ENCODE measurements at places on chromosomes 1 and 21.
A peak's percentile ranks its signal among the peaks of the same experiment; 100 is the strongest.

DNA sequence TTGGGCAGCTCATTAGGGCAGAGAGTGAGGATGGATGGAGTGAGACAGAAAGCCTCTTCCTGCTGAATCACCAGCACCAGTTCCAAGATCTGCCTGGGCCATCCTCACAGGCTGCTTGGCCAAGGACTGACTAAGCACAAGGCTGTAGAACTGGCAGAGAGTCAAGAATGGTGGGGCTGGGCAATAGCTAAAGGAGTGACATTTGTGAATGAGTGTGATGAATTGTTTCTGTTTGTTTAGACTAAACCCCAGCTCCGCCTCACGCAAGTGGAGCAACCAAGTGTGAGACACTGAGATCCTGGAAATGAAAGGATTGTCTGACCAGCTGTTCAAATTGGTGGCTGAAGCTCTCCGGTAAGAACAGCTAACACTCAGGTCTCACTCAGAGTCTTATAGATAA, 38.6 kb downstream of the BRINP2 start:
- no peaks in the 10 kb centered on the region for H3K4me1 ChIP-seq
- no peak overlapping the region for H3K27ac ChIP-seq
- H3K4me3 ChIP-seq = no peak overlapping the region
- no peaks in the 10 kb centered on the region for H3K27me3 ChIP-seq

DNA sequence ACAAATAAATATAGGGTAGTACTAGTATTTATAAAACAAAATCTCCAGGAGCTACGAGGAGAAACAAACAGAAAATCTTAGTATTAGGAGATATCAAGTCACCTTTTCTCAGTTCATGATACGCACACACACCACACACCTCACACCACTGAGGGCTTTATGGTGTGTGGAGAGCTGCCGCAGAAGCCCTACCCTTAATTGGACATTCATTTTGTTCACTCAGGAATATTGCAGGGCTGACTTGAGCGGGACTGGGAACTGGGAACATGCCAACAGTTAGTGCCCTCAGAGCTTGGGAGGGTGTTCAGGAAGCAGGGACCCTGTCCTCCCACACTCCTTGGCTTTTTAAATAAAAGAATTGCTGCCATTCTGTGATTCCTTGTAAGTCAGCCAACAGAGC, 386.8 kb downstream of the RYR2 start:
- no peaks in the 10 kb centered on the region for H3K4me1 ChIP-seq
- DNase-seq = no peak
- H3K4me3 ChIP-seq = no peak overlapping the region
- H3K27ac ChIP-seq = no peak overlapping the region
- no peaks in the 10 kb centered on the region for H3K27me3 ChIP-seq
- H3K36me3 ChIP-seq = peaks cover 6% of the 10 kb centered on the region

- H3K4me3 ChIP-seq = no peak overlapping the region
- no peaks in the 10 kb centered on the region for H3K36me3 ChIP-seq
- no peak overlapping the region for H3K27ac ChIP-seq
- no peaks in the 10 kb centered on the region for H3K4me1 ChIP-seq
These were observed 223.7 kb downstream of the MRPL39 start for GRCh38 chr21:25383545-25383944.

- DNase-seq = no peak
- no peak overlapping the region for H3K4me3 ChIP-seq
- no peaks in the 10 kb centered on the region for H3K4me1 ChIP-seq
- no peaks in the 10 kb centered on the region for H3K36me3 ChIP-seq
These were observed 334.6 kb downstream of the RGS7 start for GRCh38 chr1:241022366-241022765.

GRCh38 chr1:10032590-10033358, at the start of gene UBE4B:
Gene UBE4B, plus strand, starts transcription at chr1:10032958. Its CDS starts 713 bp downstream, at chr1:10033671.
- H3K4me3 ChIP-seq = peak within 1 kb of the TSS; percentile 100
- peak; percentile 97 for DNase-seq
- H3K4me1 ChIP-seq = peaks cover 5% of the 10 kb centered on the region
- H3K36me3 ChIP-seq = peaks cover 15% of the 10 kb centered on the region
- peak within 1 kb of the TSS; percentile 96 for H3K27ac ChIP-seq
- no peaks in the 10 kb centered on the region for H3K27me3 ChIP-seq

DNA sequence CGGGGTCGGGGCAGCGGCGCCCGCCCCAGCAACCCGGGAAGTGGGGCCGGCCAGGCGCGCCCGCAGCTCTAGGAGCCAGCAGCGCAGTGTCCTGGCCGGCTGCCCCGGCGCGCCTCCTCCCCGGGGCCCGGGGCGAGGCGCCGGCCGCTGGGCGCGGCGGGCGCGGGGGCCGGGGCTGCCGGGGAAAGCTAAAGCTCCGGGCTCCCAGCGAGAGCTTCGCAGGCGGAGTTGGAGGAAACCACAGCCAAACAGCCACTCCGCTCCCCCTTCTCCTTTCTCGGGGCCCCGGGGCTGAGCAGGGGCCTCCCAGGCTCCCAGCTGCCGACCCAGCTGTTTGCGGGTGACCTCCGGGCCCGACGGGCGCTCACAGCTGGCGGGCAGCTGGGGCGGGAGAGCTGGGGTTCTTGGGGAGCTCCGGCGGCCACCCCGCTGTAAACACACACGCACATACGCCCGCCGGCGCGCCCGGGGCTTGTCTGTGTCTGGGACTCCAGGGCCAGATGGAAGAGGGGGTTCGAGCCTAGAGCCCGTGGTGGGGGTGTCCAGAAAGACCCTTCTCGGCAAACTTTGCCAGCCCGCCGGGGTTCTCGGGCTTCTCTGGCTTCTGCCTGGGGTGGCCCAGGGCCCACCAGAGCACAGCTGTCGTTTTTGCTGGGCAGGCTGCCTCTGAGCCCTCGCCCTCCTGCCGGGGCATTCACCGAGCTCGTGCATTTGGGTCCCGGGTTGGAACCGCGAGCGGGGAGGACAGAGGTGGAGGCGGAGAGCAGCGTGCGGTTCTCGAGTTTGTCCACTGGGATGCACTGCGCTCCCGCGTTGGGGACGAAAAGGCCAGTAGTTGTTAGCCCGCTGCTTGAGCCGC, 1.5 kb downstream of the AJAP1 start:
- H3K4me1 ChIP-seq = no peaks in the 10 kb centered on the region
- no peaks in the 10 kb centered on the region for H3K27me3 ChIP-seq
- peak overlapping the region; percentile 36 for H3K4me3 ChIP-seq
- no peaks in the 10 kb centered on the region for H3K36me3 ChIP-seq

GRCh38 chr1:18962855-18963737, 6.6 kb upstream of the IFFO2 start:
- H3K27me3 ChIP-seq = no peaks in the 10 kb centered on the region
- H3K4me1 ChIP-seq = no peaks in the 10 kb centered on the region
- no peak overlapping the region for H3K4me3 ChIP-seq
- no peak for DNase-seq

DNA sequence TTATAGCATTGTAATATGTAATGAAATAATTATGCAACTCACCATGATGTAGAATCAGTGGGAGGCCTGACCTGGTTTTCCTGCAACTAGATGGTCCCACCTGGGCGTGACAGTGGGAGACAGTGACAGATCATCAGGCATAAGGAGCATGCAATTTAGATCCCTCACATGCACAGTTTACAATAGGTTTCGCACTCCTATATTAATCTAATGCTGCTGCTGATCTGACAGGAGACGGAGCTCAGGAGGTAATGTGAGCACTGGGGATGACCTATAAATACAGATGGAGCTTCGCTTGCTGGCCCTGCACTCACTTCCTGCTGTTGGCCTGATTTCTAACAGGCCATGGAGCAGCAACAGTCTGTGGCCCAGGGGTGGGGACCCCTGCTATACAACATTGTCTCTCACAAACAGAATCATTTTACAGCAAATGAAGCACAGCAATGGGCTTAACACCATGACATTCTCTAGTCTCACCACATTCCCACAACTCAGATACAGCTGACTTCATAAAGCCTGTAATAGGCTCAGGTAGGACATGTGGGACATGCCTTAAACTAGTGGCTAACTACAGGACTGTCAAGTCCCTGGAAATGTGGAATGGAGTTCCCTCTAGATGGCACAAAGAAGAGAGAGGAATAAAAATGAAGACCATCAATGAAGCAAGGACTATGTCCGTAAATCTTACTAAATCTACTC, 40.7 kb upstream of the SLC5A9 start:
- no peaks in the 10 kb centered on the region for H3K27me3 ChIP-seq
- no peak overlapping the region for H3K27ac ChIP-seq
- no peaks in the 10 kb centered on the region for H3K36me3 ChIP-seq
- H3K4me1 ChIP-seq = no peaks in the 10 kb centered on the region

DNA sequence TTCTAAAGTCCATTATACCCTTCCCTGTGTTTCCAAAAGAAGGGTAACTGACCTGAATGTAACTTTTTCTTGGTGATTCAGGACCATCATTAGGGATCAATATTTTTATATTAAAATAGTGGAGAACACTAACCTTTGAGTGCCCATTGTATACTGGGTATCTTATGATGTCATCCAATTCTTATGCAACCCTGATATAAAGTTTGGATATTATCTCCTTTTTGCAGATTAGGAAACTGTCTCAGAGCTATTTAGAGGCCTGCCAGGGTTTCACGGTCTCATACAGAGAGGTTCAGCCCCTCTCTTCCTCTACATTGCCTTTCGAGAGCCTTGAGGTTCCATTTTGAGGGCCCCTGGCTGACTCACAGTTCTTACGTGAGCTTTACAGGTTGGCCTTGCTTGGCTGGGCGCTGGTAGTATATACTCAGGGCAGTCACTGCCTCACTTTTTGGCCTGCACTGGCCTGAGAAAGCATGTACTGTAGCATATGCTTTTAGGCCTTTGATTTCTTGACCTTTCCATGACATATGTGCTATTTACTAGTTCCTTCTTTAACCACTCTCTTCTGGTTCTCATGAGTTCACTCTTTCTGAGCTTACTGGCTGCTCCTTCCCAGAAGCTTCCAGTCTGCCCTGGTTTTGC, 15.7 kb upstream of the FOXO6 start:
- no peaks in the 10 kb centered on the region for H3K27me3 ChIP-seq
- DNase-seq = no peak
- no peak overlapping the region for H3K4me3 ChIP-seq
- H3K27ac ChIP-seq = no peak overlapping the region
